Progenitor cell of endocrine pancreas (in vitro differentiated cells): ENCODE measurements at places on chromosomes 7 and 10. TPM values are rescaled to one million over a fixed set of nuclear protein-coding genes. Genes with fewer than 3 reads are reported as not detected.

The MSS51 gene
- total RNA-seq, result 4.2 and 5.1 TPM in 2 replicates

DNA sequence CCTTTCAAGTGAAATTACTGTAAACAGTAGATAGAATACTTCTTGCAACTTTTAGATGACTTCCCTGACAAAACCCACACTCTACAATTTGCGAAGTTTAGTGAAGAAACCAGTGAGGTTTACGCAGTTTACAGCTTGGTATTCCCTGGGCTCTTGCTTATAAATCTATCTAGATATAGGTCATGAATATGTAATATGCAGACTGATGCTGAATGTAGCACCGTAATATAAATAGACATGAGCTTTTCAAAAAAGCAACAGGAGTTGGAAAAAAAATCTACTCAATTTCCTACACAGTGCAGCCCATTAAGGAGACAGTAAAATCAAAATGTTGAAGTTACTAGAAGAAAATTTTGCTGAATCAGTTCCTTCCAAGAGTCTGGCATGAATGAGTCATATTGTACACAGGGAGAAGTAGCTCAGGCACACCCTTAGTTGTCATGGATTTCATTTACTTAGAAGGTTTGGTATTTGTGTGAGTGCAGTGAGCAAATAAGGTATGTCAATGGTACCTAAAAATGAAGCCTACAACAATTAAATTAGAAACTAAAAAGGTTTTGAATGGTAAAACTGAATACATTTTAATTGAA lies 67.7 kb upstream of the NEUROD6 start:
- peaks cover 5% of the 10 kb centered on the region for H3K4me1 ChIP-seq
- H3K27me3 ChIP-seq, result no peaks in the 10 kb centered on the region
- no peaks in the 10 kb centered on the region for H3K36me3 ChIP-seq
- H3K4me3 ChIP-seq, result no peak overlapping the region
- DNase-seq, result no peak

DNA sequence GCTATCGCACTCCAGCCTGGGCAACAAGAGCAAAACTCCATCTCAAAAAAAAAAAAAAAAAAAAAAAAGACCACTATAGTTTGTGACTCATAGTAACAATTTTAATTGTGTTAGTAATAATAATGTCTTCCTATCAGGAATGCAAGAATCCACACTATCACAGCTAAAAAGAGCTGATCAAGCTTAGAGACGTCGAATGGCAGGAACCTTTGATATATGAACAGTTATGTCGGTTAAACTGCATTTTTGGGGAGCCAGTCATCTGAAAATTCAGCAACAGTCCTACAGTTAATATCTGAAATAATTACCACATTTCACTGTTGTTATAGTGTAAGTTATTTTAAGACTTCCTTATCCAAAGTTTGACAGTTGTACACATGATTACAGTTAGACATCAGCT lies 8.8 kb downstream of the PHYH start:
- no peak for DNase-seq
- no peak overlapping the region for H3K27ac ChIP-seq
- no peaks in the 10 kb centered on the region for H3K27me3 ChIP-seq

The GRM8 gene
- total RNA-seq, result 4.2 and 4.5 TPM in 2 replicates

The MAGI2 gene
- total RNA-seq, result 11.4 and 13.4 TPM in 2 replicates

- H3K4me1 ChIP-seq, result no peaks in the 10 kb centered on the region
- no peak overlapping the region for H3K27ac ChIP-seq
- H3K4me3 ChIP-seq, result no peak overlapping the region
These were observed 210.2 kb downstream of the TAX1BP1 start for GRCh38 chr7:27950123-27950522.

The CALHM1 gene
- not detected in 2 replicates for total RNA-seq

- no peaks in the 10 kb centered on the region for H3K27me3 ChIP-seq
- H3K4me1 ChIP-seq, result peaks cover 24% of the 10 kb centered on the region
- peaks cover 1% of the 10 kb centered on the region for H3K36me3 ChIP-seq
- no peak for DNase-seq
These were observed 5.4 kb upstream of the ZMYND11 start for GRCh38 chr10:129810-130209.

DNA sequence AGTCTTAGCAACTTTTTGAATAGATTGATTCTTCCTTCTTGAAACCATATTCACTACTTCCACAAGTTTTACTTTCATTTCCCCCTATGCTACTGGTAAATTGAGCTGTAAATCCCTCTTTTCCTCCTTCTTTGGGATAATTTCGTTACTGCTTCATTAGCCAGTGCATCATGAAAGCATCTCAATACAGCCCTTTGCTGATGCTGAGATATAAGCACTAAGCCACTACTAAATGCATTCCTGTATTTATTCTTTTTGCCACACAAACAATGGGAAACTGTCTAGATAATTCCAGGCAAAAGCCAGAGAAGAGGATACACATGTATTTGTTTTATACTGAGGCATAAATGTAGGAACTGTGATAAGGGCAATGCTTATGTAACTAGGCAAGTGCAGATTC lies 313.9 kb downstream of the NXPH1 start:
- H3K4me1 ChIP-seq, result no peaks in the 10 kb centered on the region
- no peak overlapping the region for H3K4me3 ChIP-seq

The MKLN1 gene
- total RNA-seq, result 55.9 and 56.8 TPM in 2 replicates

GRCh38 chr7:151031011-151031410 lies 2.8 kb downstream of the ABCB8 start:
- no peak for DNase-seq
- peaks cover 10% of the 10 kb centered on the region for H3K27me3 ChIP-seq
- H3K27ac ChIP-seq, result no peak overlapping the region
- H3K4me3 ChIP-seq, result no peak overlapping the region

DNA sequence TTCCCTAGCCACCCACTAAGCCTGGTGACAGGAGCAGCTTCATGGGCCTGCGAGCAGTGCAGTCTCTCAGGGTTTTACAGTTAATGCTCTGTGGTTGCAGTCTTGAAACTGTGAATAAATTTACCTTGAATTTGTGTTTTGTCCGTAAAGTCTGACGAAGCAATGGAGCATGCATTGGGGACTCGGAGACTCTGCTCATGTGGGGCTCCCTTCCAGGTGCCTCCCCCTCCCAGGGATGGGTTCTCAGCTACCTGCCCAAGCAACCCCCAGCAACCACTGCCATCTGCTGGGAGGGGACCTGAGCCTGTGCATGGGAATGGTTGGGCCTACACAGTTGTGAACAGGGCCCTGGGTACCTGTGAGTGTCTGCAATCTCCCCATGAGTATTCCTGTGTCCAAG lies 36.3 kb upstream of the IKZF1 start:
- no peak overlapping the region for H3K4me3 ChIP-seq
- DNase-seq, result no peak
- no peaks in the 10 kb centered on the region for H3K36me3 ChIP-seq
- H3K4me1 ChIP-seq, result no peaks in the 10 kb centered on the region

DNA sequence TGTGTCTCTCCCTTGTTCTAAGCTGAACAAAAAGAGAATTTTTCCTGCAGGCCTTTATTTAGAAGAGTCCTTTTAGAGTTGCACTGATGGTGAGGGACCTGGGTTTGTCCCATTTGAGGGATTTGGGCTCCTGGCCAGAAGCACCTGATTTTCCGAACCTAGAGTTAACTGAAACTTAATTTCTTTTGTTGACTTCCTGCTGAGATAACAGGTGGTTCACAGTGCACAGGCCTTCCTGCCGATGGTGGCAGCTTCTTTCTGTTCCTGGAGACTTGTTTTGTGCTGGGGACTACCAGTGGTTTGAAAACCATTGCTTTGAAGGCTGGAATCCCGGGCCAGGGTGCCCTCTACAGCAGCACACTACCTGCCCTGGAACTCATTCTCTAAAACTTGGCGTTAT lies 99.2 kb downstream of the SUGCT start:
- no peak for DNase-seq
- no peaks in the 10 kb centered on the region for H3K36me3 ChIP-seq
- H3K4me1 ChIP-seq, result peaks cover 6% of the 10 kb centered on the region
- H3K27me3 ChIP-seq, result no peaks in the 10 kb centered on the region
- H3K27ac ChIP-seq, result no peak overlapping the region
- no peak overlapping the region for H3K4me3 ChIP-seq

GRCh38 chr7:19834566-19834965 lies 61.1 kb upstream of the TMEM196 start:
- no peak for DNase-seq
- H3K36me3 ChIP-seq, result peaks cover 3% of the 10 kb centered on the region
- no peak overlapping the region for H3K4me3 ChIP-seq
- H3K4me1 ChIP-seq, result peaks cover 17% of the 10 kb centered on the region
- no peaks in the 10 kb centered on the region for H3K27me3 ChIP-seq
- H3K27ac ChIP-seq, result peak overlapping the region; percentile 88

DNA sequence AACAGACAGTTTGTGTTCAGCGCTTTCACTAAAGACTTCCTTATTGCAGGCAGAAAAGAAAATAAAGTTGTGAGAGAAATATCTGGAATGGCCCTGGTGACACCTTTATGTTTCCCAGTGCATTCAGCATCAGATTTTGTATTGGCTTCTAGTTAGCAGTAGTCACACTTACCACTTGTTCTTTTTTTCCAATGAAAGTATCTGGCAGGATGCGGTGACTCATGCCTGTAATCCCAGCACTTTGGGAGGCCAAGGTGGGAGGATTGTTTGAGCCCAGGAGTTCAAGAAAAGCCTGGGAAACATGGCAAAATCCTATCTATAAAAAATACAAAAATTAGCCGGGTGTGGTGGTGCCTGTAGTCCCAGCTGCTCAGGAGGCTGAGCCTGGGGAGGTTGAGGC lies 649.6 kb downstream of the LRMDA start:
- H3K4me3 ChIP-seq, result no peak overlapping the region
- H3K27me3 ChIP-seq, result peaks cover 5% of the 10 kb centered on the region
- no peaks in the 10 kb centered on the region for H3K36me3 ChIP-seq
- peak overlapping the region; percentile 87 for H3K27ac ChIP-seq

GRCh38 chr10:113967126-113967525 lies 76.5 kb upstream of the ADRB1 start:
- DNase-seq, result no peak
- peaks cover 2% of the 10 kb centered on the region for H3K36me3 ChIP-seq
- H3K4me1 ChIP-seq, result peaks cover 3% of the 10 kb centered on the region
- no peak overlapping the region for H3K27ac ChIP-seq

DNA sequence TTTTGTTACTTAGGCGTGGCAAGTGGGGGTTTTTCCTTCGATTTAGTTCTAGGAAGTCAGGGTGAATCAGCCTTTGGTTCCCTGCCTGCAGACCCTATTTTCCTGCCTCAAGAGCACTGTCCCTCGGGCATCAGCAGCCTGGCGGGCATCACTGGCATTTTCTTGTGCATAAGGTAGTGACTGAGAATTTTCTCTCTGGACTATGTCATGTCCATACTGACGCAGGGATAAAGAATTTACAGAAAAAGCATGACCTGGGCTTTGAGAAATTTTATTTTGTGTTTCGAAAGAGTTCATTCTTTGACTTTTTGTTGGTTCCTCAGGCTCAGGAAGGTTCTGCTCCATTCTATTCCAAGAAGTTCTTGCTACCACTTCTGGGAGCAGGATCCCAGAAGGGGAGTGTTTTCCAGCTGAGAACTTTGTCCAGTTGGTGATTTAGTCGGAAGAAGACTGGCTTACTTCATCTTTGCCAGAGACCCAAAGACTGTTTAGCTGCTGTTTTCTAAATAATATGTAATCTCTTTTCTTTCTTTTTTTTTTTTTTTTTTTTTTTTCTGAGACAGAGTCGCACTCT lies 213.9 kb upstream of the SH2B2 start:
- no peaks in the 10 kb centered on the region for H3K27me3 ChIP-seq
- H3K27ac ChIP-seq, result no peak overlapping the region
- H3K36me3 ChIP-seq, result peaks cover 44% of the 10 kb centered on the region

GRCh38 chr10:125836746-125837145 lies 13.4 kb downstream of the BCCIP start:
- H3K4me3 ChIP-seq, result no peak overlapping the region
- no peaks in the 10 kb centered on the region for H3K4me1 ChIP-seq
- no peak for DNase-seq
- no peaks in the 10 kb centered on the region for H3K27me3 ChIP-seq
- H3K36me3 ChIP-seq, result peaks cover 25% of the 10 kb centered on the region

- H3K4me3 ChIP-seq, result no peak overlapping the region
- no peaks in the 10 kb centered on the region for H3K36me3 ChIP-seq
- H3K4me1 ChIP-seq, result peaks cover 9% of the 10 kb centered on the region
- no peak overlapping the region for H3K27ac ChIP-seq
These were observed 13.1 kb upstream of the TCAF1 start for GRCh38 chr7:143914938-143915652.

DNA sequence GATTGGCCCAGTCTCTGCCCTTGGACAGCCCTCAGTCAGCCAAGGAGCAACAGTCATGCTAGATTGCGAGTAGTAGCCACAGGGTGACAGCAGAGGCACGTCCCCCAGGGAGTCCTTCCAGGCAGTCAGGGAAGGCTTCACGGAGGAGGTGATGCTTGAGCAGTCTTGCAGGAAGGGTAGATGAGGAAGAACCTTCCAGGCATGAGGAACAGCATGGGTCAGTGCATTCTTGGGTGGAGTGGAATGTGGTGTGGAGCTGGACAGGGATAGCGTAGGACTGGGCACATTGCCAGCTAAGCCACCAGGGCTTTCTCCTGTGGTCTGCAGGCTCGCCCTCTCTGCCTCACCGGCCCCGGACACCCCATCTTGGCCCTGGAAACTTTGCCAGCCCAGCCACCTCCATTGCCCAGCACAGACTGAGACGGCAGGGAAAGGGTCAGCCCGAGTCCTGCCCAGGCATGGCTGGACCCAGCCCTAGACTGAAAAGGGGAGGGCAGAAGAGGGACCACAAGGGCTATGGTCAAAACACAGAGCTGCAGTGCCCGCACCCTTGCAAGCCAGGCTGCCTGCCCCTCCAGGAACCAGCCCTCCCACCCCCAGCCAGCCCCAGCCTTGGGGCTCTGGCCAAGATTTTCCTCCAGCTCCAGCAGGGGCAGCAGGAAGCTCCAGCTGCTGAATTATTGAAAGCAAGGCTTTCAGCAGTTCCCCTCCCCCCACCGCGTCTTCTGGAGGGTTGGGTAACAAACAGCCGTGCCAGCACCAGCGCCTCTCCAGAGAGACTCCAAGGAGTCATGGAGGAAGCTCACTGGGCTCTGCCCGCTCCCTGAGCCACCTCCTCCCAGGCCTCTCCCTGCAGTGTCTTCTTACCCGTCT lies 18.7 kb downstream of the SRRM3 start:
- no peak for DNase-seq
- H3K36me3 ChIP-seq, result no peaks in the 10 kb centered on the region
- H3K4me1 ChIP-seq, result peaks cover 2% of the 10 kb centered on the region
- H3K27ac ChIP-seq, result no peak overlapping the region
- H3K4me3 ChIP-seq, result no peak overlapping the region

- no peaks in the 10 kb centered on the region for H3K4me1 ChIP-seq
- H3K36me3 ChIP-seq, result peaks cover 2% of the 10 kb centered on the region
- H3K27ac ChIP-seq, result no peak overlapping the region
- peaks cover 9% of the 10 kb centered on the region for H3K27me3 ChIP-seq
These were observed 732.4 kb downstream of the KCNMA1 start for GRCh38 chr10:76905251-76905650.

The ANXA7 gene
- total RNA-seq, result 58.9 and 68.2 TPM in 2 replicates

- H3K27ac ChIP-seq, result no peak overlapping the region
- no peaks in the 10 kb centered on the region for H3K27me3 ChIP-seq
- no peak overlapping the region for H3K4me3 ChIP-seq
- H3K4me1 ChIP-seq, result peaks cover 4% of the 10 kb centered on the region
These were observed 75.0 kb upstream of the SEM1 start for GRCh38 chr7:96784597-96784996.

The FHIP2A gene
- total RNA-seq, result 22.7 and 22.9 TPM in 2 replicates

The PPP1R9A gene
- total RNA-seq, result 55.2 and 57.2 TPM in 2 replicates

GRCh38 chr7:131737746-131738465 lies 181.5 kb upstream of the PODXL start:
- no peaks in the 10 kb centered on the region for H3K4me1 ChIP-seq
- no peaks in the 10 kb centered on the region for H3K36me3 ChIP-seq
- no peak for DNase-seq
- H3K27me3 ChIP-seq, result peaks cover 51% of the 10 kb centered on the region
- H3K4me3 ChIP-seq, result no peak overlapping the region
